ENCODE measurements at places on chromosomes 1 and 21. TPM values are rescaled to one million over a fixed set of nuclear protein-coding genes. Genes with fewer than 3 reads are reported as not detected.

Gene CATSPERE
- total RNA-seq = 1.6 TPM

Gene FNBP1L
- total RNA-seq = 9.6 TPM

Gene C1orf53
- 0.83 TPM for total RNA-seq

Gene BCL2L15
- not detected for total RNA-seq

Gene CCDC30
- total RNA-seq = 4.1 TPM

Gene IVL
- total RNA-seq = not detected

Data from esophagus muscularis mucosa (tissue), 4 donors.